ENCODE measurements at places on chromosomes 3 and 15. TPM values are rescaled to one million over a fixed set of nuclear protein-coding genes. Genes with fewer than 3 reads are reported as not detected.

GRCh38 chr3:11144996-11145395 lies 9.3 kb upstream of the HRH1 start:
- DNase-seq: no peak

CDCP1 gene
- 4.1 TPM for polyA plus RNA-seq

DNA sequence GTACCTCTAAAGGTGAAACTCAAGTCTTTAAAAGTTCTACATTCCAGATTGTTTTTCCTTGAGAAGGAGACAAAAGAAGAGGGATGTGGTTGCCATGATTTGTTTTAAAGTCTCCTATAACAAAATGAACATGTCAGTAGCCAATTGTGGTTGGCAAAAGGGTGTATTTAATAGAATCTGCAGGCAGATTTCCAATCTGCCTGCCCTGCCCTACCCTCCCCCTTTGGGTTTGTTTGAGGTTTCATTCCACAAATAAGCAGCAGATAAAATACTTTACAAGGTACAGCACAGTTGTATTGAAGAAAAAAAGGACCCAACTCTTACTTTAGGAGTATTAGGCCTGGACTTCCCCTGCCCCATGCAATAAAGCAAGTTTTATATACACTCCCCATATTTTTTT lies 59.5 kb downstream of the MLH1 start:
- no peak for DNase-seq

GRCh38 chr3:3919316-3919715 lies 120.1 kb downstream of the LRRN1 start:
- no peak for DNase-seq

DNA sequence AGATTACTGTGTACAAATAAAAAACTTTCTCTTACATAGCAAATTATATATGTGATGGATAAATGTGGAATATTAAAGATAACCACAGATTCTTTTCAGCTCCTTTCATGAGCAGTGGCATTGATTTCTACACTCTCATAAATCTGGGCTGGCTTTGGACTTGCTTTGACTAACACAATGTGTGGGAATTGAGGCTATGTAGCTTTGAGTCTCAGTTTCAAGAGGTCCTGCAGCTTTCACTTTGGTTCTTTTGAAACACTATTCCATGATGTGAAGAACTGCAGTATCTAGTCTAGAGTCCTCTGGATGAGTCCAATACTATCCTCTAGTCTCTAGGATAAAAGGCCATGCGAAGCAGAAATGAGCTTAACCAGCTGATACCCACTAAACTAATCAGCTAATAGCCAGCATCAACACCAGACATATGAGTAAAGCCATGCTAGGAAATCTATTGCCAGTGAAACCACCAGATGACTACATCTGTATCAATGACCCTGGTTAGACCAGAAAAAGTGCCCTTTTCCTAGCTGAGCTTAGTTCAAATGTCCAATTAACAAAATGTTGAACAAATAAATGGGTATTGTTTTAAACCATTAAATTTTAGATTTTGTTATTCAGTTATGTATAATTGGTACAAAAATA lies 274.9 kb upstream of the ZPLD1 start:
- no peak for DNase-seq

- DNase-seq: no peak
These were observed 371.3 kb downstream of the ZBBX start for GRCh38 chr3:167008791-167009190.

GRCh38 chr3:50512131-50512530 lies 8.7 kb upstream of the CACNA2D2 start:
- no peak for DNase-seq

- peak; percentile 53 for DNase-seq
These were observed 324.3 kb downstream of the CHST2 start for GRCh38 chr3:143443851-143444331.

GOLGA6L10 gene
- polyA plus RNA-seq: 2.9 TPM

DNA sequence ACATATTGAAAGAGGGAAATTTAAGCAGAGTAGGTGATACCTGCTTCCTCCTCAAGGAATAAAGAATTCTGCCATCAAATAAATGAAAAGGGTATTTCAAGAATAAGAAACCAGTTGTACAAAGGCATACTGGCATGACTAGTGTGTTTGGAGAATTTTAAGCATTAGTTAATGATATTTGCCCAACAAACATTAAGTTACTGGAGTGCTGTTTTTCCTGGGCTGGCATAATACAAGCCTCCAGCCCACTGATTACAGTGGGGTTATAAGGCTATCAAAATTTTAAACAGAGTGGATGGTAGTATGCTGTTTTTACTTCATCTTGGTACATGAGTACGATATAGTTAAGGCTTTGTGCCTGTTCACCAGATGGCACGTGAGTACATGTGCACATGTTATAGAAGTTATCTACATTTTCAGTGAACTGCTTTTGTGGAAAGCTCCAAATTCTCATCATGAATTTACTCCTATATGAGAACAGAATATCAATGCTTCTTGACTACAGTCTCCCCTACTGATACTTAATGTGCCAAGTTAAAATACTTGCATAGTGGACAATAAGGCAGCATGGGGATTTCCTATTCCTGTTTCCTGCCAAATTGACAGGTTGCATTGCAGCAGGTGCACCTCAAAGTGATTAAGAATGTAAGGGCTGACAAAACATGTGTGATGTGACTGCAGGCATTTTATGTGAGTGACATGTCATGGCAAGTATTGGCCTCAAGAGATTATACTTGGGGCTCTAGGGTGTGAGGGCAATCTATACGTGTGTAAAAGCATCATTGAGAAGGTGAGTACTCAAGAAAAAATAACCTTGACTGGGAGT lies 14.9 kb downstream of the NAALADL2 start:
- no peak for DNase-seq

GOLGA6L6 gene
- polyA plus RNA-seq: not detected

GRCh38 chr3:5796541-5796940 lies 609.0 kb downstream of the EDEM1 start:
- no peak for DNase-seq

DUOXA2 gene
- polyA plus RNA-seq: not detected

GOLGA8R gene
- 3.2 TPM for polyA plus RNA-seq

PLSCR2 gene
- polyA plus RNA-seq: 0.30 TPM

MCF2L2 gene
- polyA plus RNA-seq: 1.8 TPM

RASGRP1 gene
- 0.76 TPM for polyA plus RNA-seq

GRCh38 chr15:80550219-80550907 lies 144.7 kb upstream of the ABHD17C start:
- no peak for DNase-seq

ST3GAL6 gene
- 16.1 TPM for polyA plus RNA-seq

LRRIQ4 gene
- not detected for polyA plus RNA-seq

GOLGA8J gene
- polyA plus RNA-seq: 0.07 TPM

- no peak for DNase-seq
These were observed 34.9 kb downstream of the SNAPC5 start for GRCh38 chr15:66462627-66463026.

DNA sequence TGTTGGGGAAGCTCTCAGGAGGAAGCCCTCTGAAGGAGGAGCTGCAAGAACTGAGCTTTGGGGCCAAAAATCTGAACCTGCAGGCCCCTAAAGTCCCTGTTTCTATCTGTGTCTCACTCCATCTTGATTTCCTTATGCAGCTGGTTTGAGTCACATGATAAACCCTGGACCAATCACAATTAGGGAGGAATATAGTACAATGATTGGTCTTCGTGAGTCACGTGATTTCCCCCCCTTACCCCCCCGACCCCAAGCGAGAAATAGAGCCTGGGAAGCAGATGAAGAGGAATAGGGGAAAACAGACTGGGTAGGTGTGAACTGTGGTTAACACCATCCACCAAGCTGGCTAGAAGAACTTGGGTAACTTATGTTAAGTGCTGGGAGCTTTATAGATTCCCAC lies 12.9 kb downstream of the CRABP1 start:
- DNase-seq: no peak

XRN1 gene
- polyA plus RNA-seq: 6.4 TPM

ZNF717 gene
- 3.9 TPM for polyA plus RNA-seq

GRCh38 chr15:51168700-51169099 lies 74.0 kb upstream of the TNFAIP8L3 start:
- DNase-seq: no peak

DNA sequence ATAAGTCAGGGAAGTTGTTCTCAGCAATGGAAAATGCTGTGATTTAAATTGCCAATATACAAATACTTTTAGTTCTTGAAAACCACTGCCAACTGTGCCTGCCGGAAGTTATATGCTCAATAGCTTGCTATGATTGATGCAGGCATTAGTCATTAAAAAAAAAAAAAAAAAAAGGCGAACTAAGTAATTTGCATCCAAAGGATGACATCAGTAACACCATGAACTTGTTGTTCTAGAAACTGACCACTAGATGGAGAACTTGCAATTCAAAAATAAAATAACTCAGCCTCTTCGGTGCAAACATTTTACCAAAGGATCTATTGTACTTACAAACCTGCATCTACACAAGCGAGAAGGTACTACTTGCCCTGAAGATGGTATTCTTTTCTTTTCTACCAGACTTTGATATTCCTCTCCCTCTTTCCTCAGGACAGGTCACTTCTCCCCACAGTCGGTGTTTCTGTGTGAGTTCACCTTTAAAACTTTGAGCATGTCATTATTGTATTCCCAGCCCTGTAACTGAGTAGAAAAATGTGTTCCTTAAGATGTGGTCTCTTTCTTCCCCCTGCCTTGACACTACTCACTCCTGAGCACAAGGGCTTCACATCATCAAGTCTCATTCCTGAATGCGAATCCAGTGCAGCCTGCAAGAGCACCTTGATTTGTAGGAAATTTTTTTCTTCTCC lies 115.0 kb upstream of the VEPH1 start:
- no peak for DNase-seq

DNA sequence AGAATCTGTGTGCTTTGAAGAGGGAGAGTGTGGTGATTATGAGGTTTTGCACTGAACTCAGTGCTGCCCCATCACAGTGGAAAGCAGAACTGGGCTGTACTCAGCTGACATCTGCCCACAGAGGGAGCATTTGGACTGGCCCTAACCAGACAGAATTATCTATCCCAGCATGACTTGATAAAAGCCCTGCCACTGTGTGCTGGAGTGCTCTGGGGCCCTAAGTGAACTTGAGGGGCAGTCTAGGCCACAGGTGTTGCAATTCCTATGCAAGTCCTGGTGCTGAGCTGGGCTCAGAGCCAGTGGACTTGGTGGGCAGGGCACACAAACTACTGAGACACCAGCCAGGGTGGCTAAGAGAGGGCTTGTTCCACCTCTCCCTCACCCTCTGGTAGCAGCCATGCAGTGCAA lies 269.2 kb upstream of the CTNNB1 start:
- no peak for DNase-seq

GRCh38 chr3:27483117-27484014 lies 818 bp downstream of the SLC4A7 start:
- DNase-seq: peak; percentile 81

ARGFX gene
- polyA plus RNA-seq: not detected

DNA sequence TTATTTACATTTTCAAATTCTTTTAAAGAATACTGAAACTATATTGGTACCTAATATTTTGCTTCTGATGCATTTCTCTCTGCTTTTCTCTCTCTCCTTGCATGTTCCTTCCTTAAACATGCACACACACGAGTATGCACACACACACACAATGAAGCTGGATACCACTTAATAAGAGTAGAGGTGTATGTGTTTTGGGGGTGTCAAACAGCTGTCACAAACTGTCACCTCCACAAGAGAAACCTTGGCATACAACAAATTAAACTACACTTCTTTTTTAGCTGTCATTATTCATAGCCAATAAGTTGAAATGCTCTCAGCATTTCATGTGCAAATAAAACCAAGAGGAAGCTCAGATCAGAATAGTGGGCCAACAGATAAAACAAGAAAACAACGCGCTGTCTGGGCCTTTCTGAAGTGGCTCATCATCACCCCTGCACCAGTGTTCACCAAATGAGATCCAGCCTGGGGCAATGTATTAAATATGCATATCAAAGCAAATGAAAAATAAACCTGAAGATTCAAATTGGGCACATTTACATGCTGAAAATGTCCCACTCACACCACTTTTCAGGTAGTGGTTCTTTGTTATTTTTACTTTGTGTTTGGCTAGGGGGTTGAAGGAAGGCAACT lies 9.7 kb downstream of the MEIS2 start:
- no peak for DNase-seq

DNA sequence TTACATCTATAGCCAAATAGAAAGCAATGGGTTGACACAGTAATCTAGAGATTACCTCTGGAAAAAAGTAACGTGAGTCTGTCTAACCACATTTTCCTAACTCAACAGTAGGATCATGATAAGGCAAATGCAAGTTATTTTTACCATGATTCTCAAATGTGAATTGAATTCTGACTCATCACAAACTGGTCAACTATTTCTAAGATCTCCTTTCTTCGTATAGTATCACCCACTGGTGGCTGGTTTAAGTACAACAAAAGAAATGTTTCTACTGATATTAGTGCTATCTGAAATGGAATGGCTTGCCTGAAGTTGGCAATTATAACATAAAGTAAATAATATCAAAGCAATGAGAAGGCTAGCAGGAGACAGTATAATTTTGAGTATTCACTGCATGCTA lies 102.2 kb downstream of the ABI3BP start:
- no peak for DNase-seq

CYP8B1 gene
- not detected for polyA plus RNA-seq

DNA sequence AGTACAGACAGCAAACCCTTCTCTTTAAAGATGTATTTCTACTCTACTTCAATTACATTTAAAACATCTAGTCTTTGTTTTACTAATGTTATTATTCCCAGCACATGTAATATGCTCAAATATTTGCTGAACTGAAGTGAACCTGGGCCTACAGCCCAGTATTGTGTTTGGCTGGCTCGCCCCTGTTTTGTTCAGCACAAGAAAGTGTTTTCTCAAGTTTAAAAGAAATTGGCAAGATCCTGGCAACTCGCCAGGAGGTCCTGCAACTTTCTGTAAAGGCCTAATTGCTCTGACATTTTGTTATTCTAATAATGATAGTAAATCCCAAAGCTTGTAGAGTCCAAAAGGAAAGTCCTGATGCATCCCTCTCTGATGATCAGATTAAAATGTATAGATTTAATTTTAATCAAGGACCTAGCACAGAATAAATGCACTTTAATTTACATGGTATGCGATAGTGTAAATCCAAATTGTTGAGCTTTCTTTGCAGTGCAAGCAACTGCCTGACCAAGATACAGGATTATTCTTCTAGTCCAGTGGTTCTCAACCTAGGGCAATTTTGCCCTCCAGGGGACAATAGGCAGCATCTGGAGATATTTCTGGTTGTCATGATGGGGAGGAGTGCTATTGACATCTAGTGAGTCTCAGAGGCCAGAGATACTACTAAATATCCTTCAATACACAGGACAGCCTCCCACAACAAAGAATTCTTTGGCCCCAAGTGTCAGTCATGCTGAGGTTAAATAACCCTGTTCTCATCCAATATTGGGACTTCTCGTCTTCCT lies 35.7 kb upstream of the TMOD3 start:
- DNase-seq: peak; percentile 52

DNA sequence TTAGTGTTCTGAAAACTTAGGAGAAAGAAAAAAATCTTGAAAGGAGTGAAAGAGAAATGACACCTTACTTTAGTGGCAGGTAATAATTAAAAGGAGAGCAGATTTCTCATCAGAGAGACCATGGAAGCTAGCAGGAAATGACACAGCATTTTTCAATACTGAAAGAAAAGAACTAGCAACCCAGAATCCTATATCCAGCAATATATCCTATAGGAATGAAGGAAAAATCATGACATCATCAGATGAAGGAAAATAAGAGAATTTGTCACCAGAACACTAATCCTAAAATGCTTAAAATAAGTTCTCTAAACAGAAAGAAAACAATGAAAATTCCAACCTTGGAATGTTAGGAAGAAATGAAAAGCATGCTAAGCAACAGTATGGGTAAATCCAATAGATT lies 39.8 kb upstream of the MDFIC2 start:
- DNase-seq: no peak
